ENCODE measurements at places on chromosomes 2 and 18.
A peak's percentile ranks its signal among the peaks of the same experiment; 100 is the strongest.

DNA sequence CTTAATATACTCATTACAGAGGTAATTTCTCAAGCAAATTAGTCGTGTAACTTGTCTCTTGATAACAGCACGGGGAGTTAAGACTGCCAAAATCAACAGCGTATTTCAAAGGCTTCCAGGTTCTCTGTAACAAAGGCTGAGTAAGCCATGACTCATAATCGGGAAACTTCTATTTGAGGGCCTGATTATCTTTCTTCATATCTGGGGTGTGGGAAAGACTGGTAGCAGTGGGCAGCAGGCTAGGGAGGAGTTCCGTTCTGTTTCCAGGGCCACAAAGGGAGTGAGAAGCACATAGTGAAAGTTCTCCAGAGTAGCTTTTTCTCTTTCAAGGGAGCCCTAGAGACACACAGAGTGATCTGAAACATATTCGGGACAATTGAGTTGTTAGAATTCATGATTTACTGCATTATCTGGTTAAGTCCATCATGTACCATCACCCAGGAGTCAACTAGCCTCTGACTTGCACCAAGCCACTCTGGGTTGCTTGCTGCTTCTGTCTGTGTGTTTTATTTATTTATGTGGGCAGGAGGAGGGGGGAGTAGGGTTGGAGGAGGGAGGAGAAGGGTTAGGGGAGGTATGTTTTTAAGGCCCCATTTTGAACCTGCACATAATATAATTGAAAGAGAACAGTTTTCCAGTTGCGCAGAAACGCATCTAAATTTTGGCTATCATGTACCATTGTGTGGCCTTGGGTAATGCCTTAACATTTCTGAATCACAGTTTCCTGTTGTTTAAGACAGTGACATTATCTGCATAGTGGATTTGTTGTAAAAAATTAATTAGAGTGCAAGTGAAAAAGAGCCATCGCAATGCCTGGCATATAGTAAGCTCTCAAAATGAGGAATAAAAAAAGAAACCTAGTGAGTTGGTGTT lies 80.5 kb upstream of the ITPRID2 start:
- DNase-seq, result peak; percentile 52

DNA sequence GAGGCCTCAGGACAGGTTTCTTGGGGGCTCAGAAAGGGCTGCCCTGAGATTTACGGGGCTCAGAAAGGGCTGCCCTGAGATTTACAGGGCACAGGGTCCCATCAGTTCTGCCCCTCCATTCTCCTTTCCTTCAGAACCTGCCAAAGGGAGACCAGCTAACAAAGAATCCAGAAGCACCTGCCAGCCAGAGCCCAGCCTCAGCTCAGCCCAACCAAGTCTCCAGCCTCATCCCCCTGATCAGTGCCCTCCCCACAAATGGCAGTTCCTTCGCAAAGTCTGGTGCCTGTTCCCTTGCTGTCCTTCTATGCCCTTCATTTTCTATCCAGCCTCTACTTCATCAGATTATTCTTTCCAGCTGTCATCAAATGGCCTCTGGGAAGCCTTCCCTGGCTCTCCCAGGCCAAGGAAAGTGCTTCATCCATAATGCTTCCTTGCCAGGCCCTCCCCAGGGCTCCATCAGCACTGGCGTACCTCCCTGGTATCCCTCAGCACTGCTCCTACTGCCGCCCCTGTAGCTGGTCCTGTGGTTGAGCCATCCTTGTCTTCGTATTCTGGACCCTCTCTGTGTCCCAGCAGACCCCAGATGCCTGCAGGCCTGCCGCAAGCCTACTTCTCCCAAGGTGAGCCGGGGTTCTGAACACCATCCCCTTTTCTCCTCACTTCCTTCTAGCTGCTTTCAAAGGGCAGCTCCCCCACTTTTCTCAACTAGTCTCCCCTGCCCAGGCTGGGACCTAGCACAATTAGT lies 96.2 kb upstream of the EPAS1 start:
- DNase-seq, result no peak

DNA sequence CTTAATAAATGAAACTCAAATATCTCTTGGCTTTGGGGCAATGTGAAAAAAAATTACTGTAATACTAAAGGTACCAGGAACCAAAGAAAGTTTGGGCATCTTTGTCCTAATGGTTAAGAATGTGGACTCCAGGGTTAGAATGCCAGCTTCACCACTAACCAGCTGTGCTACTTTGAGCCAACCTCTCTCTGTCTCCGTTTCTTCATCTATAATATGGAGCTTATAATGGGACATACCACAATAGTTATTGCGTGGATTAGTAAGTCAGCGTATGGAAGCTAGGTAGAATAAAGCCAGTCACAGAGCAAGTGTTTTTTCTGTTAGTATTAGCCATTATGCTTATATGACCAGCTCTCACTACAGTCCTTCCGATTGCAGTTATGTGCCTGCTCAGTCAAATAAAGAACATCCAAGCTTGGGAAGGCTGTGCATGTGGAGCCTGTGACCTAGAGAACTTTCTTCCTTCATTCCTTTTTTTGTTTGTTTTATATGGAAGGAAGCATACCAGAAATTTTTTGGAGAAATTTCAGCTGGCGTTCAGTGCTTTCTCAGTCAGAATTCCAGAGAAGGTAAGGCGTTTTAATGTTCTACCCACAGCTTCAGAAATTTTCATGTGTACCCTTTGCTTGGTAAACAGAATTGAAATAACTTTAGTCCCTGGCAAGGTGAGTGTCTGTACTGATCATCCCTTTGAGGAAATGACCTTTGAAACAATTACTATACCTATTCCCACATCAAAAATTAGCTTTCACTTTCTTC lies 114.0 kb upstream of the RND3 start:
- DNase-seq, result no peak

DNA sequence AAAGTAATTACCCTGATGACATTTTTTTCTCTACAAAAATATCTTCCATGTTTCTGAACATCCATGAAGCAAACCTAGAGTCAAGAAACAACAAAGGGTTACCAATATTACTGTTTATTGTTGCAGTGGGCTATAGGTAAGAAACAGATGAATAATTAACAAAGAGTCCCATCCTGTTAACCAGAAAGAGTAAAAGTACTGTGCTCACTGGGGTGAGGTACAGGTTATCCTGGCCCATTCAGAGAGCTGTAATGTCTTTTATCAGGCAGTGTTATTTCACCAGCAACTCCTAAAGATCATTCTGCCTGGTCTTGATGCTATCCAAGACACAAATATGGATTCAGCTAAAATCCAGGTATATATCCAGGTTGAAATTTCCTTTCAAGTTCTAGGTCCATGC lies 754.9 kb downstream of the SATB2 start:
- DNase-seq, result no peak

DNA sequence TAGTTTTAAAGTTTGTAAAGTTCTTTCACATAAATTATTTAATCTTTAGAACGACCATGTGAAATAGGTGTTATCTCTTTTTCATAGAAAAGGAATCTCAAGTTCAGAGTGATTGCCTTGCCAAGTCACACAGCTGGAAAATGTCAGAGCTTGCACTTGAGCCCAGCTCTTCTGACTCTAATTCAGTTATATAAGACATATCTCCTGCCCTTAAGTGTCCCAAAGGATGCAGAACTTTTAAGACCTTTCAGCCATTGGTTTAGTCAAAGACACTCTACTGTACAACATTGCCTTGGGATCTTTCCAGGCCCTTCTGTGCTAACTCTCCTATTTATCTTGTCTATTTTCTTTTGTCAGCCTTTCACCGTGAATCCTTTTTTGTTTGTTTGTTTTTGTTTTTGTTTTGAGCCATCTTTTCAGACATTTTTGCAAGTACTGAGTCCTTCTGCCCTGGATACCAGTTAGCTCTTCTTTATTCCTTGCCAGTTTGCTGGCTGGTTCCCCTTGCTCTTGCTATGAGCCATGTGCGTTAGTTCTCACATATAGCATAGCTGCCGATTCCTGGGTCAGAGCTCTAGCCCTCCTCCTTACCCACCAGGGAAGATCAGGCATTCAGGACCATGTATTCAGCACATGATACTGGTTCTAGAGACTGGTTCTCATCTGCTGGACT lies 160.0 kb upstream of the MYO3B start:
- no peak for DNase-seq

DNA sequence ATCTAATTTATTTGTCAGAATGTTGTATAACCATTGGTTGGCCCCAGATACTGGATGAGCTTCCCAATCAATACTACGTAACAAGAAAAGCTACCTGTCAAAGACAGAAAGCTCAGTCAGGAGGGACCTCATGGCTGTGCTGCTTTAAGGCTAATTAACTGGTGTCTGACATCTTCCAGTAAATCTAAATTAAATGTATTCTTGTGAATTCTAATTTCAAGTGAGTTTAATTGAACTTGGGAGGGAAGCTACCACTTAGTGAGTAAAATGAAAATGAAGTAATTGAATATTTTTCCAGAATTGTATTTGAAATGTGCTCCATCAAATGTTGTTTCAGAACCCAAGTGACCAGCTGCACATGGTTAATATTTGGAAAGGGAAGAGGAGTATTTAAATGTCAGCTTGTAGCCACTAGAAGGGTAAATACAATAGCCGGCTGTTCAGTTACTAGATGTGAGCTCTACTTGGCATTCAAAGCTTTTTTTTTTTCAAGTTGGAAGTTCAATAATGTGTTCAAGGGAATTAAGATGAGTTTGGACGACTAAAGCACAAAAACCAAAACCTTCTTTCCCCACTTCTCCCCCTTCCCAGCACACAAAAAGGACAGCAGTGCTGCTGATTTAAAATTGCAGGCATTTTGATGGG lies 62.0 kb downstream of the GPR39 start:
- no peak for DNase-seq

DNA sequence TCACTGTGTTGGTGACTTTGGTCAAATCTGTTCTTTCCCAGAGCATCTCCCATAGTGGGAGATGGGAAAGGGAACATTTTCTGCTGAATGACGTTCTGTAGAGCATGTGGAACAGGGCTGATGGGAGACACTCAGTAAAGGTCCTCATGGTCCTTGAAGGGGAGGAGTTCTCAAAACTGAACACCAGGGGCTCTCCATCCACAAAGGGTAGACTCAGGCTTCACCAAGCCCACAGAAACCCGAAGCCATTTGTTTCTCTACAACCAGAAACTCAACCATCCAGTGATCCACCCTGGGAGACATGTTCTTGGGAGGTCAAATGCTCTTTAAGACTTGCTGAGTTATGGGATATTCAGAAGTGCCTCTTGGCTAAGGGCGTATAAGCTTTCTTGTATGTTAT lies 131.8 kb downstream of the ACOXL start:
- DNase-seq, result no peak

DNA sequence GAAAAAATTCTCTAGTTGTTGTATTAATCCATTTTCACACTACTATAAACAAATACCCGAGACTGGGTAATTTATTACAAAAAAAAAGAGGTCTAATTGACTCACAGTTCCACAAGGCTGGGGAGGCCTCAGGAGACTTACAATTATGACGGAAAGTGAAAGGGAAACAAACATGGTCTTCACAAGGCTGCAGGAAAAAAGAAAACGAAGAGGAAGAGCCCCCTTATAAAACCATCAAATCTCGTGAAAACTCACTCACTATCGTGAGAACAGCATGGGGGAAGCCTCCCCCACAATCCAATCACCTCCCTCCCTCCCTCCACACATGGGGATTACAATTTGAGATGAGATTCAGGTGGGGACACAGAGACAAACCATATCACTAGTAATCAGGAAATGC lies 61.7 kb upstream of the SPTBN1 start:
- no peak for DNase-seq

DNA sequence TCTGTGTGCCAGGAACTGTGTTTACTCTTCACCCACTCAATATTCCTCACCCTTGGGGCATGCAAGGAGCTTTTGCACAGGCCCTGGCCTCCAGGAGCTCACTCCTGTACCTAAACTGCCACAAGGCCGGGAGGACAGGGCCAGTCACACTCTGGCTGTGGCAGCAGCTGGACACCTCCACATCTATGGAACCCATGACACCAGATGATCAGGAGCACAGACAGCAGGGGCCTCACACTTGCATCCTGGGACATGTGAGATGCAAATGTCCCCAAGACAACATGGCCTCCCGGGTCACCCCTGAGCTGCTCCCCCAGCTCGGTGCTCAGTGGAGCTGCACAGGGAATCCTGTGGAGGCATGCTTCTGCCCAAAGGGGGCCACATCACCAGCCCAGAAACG lies 61.8 kb upstream of the SLC66A3 start:
- DNase-seq, result no peak

GRCh38 chr2:109382951-109383350 lies 230.8 kb downstream of the SEPTIN10 start:
- DNase-seq, result no peak

GRCh38 chr2:127410871-127411652 lies 7.2 kb upstream of the PROC start:
- DNase-seq, result no peak

- no peak for DNase-seq
Measured at GRCh38 chr2:123864416-123864815, 160.7 kb upstream of the CNTNAP5 start.

- no peak for DNase-seq
Measured at GRCh38 chr18:8812631-8813030, 107.3 kb downstream of the MTCL1 start.

GRCh38 chr2:1606046-1606400 lies 138.3 kb downstream of the PXDN start:
- DNase-seq, result no peak

DNA sequence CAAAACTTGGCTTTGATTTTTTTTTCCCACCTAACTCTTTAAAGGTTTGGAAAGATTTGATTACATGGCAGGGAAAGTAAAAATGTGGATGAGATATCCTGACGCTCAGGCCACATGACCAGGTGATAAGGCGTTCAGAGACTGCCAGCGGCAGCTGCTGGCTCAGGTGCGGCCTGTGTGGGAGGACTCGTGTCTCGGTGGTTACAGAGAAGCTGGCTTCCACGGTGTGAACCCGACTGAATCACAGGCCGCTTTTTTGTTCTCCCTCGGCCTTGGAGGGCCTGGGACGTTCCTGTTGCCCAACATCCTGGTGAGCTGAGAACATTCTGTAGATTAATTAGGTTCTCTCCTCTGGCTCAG lies 124.2 kb upstream of the ZNF516 start:
- peak; percentile 63 for DNase-seq

GRCh38 chr2:135820003-135820618 lies 16.9 kb downstream of the LCT start:
- no peak for DNase-seq

DNA sequence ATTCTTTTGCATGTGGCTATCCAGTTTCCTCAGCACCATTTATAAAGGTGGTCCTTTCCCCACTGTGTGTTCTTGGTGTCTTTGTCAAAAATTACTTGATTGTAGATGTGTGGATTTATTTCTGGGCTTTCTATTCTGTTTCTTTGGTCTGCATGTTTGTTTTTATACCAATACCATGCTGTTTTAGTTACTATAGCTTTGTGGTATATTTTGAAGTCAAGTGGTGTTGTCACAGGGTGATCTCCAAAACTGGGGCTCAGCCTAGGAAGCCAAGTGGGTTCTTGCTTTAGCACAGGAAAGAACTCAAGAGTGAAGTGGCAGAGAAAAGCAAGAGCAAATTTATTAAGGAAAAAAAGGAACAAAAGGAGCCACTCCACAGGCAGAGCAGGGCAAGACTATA lies 6.0 kb upstream of the SNTG2 start:
- DNase-seq, result no peak

Data from HL-60 (cell line).